ELF-1 (cell line): ENCODE measurements at places on chromosomes 1 and 21.

- DNase-seq = no peak
These were observed 163.2 kb upstream of the CAMK1G start for GRCh38 chr1:209420276-209420675.

DNA sequence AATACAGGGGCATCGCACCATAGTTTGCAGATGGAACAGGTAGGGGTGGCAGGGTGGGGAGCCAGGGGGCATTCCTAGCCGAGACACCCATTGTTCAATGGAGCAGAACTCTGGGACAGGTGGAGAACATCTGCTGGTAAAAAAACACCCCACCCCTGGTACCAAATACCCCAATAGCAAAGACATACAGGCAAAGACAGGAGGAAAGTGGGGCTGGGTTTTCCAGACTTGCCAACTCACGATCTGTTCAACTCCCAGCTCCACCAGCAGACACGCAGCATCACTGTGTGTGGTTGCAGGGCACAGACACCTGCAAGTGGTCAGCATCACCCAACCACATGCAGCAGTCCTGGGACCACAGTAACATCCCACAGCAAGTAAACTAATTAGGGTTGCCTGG lies 328 bp upstream of the KRTAP10-8 start:
- DNase-seq = no peak

- no peak for DNase-seq
These were observed 3.8 kb downstream of the NCSTN start for GRCh38 chr1:160346958-160347357.

DNA sequence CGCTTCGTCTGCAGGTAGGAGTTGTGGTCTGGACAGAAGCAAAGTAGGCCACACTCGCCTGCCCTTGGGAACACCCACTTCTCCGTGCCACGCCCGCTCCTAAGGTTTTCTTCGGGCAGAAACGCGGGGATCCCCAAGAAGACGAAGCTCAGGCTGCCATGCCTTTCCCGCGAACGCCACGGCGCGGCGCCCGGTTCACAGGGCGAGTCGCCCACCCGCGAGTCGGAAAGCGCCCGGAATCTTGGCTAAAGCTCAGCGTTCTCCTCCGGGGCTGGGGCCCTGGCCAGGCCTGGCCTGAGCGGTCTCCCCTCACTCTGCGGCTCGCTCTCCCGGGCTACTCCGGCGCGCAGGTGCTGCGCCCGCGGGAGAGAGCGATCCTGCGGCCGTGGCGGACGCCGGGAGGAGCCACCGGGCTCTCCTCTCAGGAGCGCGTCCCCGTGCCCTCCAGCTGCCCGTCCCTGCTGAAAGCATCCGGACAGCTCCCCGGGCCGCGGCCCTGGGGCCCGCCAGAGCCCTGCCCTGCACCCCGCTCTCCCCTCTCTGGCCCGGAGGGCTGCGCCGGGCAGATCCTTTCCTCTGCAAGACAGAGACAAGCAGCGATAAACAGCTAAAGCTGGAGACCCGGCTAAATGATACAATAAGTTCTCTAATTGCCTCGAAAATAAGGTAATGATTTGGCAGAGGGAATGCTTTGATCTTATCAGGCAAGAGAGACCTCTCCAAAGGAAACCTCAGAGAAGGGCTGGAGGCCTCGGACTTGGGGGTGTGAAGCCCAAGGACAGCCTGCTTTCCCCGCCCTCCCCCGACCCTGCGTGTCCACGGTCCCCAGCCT lies 6.7 kb upstream of the WNT2B start:
- DNase-seq = peak; percentile 61

DNA sequence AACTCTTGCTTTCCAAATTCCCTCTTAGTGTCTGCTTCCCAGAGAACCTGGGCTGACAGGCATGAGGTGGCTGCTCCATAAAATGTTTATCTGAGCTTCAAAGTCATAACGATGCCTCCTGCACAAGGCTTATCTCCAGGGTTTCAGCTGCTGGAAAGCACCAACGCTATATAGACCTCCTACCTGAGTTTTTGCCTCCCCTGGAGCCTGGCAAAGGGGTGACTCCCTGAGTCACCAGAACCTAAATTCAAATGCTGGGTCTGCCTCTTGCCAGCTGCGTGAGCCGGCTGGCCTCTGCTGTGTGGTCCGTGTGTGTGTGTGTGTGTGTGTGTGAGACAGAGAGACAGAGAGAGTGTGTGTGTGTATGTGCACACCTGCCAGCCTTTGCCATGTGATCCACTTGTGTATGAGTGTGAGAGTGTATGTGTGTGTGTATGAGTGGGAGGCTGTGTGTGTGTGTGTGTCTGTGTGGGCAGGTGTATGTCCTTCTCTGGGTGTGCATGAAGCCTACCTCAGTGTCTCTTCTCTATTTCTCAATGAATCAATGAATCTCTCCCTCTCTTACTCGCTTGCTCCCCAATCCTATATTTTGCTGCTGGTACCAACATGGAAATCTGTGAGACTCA lies 714.9 kb downstream of the MATN1 start:
- DNase-seq = no peak

DNA sequence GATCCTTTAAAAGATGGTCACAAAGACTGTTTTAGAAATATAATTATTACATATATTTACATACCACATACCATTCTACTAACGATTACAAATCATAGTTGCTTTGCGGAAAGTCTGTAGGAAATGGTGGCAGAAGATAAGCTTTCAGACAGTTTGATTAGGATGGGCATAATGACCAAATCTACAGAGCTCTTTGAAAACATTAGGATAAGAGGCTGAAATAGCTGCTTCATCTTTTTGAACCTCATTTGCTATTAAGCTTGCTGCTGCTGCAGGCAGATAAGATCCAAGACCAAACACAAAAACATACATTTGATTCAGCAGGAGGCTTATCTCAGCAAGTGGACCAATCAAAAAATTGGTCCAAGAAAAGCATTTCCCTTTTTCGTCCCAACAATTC lies 47.1 kb downstream of the DDAH1 start:
- no peak for DNase-seq

- DNase-seq = no peak
These were observed 107.3 kb upstream of the HNRNPU start for GRCh38 chr1:244971552-244972216.

DNA sequence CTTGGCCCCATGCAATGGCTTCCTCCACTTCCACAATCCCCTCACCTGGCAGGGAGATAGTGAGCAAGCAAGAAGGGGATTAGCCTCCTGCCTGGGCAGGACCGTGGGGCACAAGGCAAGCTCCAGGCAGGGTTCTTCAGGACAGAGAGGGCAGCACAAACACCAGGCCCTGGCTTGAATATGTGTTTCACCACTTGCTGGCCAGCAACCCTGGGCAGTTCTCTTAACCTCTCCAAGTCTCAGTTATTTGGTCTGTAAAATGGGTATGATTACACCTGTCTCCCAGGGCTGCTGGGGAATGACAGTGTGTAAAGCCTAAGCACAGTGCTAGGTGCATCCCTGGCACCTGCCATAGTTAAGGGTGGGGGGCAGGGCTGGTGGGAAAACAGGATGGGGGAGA lies 31.9 kb downstream of the H3-3A start:
- DNase-seq = no peak
